ENCODE measurements at places on chromosomes 12 and 14. TPM values are rescaled to one million over a fixed set of nuclear protein-coding genes. Genes with fewer than 3 reads are reported as not detected.

KRT75 gene
- total RNA-seq, result not detected

IAPP gene
- total RNA-seq, result not detected

CIT gene
- 4.4 TPM for total RNA-seq

POTEG gene
- not detected for total RNA-seq

Measured in mucosa of gallbladder (tissue), 1 donor.